CD4-positive, alpha-beta T cell treated with Interferon alpha-2 for 1 hour (primary cell): ENCODE measurements at places on chromosomes 4 and X.

DNA sequence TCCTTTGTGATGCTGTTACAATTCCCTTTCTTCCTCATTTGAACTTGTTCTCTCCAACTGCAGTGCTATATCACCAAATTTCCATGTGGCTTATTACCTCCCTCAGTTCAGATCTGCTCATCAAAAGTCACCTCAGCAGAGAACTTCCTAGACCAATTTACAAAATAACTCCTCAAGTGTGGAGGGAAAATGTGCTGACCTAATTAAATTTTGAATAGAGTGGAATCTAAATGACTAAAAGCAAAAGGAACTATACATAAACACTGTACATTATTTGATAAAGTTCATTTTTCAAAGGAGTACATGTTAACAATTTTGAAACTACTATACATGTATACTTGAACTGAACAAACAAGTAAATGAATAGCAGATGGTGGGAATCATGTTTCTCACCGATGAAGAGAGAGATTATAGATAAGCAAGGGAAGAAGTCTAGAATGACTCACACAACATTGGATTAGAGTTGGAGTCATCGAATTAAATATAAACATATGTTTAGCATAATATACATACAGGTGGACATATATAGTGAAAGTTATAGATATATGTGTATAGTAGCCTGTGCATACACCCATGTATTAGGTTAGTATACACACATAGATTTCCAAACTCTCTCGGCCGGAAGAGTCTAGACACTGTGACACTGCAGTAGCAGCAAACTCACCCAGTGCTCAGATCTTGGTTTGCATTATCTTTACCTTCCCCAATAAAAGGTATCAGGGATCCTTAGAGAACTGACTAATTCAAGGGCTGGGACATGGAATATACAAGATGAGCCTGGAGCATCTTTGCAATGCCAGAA is 318.7 kb downstream of the PCDH18 start:
- no peak for DNase-seq

DNA sequence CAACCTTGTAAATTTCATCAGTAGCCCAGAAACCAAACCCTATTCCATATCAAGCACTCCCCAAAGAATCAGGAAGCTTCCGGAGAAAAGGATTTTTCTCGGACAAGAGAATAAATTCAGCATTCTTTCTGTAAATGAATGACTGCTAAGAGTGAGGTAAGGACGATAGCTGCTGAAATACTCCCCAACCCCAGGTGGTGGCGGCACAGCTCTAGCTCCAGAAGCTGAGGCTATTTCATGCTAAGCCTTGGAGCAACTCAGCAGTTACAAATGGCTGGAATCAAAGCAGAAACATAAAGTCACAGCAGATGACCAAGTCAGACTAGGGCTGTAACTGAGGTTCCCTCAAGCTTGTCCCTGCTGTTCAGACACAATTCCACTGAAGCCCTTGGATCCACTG is 13.9 kb upstream of the PCDH19 start:
- DNase-seq: no peak

GRCh38 chr4:948101-948935 is 16.1 kb downstream of the TMEM175 start:
- no peak for DNase-seq

- no peak for DNase-seq
Observed at GRCh38 chr4:114281164-114281960, 301.9 kb upstream of the ARSJ start.

DNA sequence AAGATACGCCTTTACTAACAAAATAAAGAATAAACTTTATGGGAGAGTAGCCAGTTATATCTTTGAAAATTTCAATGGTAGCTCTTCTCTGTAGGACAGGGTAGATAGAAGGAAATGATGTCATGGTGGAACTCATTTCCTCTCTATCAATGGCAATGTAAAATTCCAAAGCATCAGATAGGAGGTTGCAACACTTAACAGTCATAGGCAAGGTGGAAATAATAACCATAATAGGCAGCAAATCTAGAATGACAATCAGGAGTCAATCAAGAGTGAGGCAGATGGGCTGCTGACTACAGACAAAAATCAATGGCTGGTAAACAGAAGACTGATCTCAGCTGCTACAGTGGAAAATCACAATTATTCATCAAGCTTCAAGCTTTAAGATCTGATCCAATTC is 53.9 kb upstream of the TET2 start:
- DNase-seq: no peak

DNA sequence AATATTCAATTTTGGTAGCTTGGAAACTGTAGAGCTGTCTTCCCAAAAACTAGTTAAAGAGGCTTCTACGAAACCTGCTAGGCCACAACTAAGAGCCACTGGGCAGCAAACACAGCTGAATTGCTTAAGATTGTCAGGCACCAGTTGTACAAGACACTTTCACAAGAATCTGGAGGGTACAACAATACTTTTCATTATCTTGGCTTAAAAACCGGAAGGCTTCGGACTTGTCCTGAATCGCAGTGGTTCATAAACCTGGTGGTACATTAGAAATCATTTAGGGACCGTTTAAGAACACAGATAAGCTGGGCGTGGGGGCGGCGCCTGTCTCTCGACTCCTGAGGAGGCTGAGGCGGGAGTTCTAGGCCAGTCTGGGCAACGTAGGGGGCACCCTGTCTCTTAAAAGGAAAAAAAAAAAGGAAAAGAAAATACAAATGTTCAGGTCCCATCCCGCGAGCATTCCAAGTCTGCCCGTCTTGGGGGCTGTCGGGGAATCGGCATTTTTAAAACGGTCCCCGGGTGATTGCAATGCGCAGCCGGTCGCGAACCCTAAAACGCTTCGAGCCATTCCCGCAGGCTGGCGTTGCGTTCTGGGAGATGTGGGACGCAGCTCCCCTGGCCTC is 763 bp downstream of the PYURF start:
- peak; percentile 29 for DNase-seq

- no peak for DNase-seq
Observed at GRCh38 chr4:48588230-48589097, 98.4 kb downstream of the ZAR1 start.

DNA sequence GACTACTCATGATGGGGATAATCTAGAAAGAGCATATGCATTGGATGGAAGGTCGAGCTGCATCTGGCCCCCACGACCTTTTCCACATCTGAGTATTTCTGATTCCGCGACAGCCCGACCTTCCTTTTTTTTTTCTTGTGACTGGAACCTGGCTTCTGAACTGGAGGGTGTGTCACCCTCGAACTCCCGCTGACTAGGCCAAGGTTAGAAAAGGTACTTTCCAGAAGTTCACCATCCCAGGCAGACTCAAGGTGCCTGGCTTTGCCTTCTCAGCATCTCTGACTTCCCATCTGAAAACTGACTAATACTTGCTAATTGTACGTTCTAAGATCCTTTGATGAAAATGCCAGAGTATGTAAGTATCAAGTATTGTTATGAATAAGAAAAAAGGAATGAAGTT is 49.3 kb upstream of the CD40LG start:
- DNase-seq: peak; percentile 52

DNA sequence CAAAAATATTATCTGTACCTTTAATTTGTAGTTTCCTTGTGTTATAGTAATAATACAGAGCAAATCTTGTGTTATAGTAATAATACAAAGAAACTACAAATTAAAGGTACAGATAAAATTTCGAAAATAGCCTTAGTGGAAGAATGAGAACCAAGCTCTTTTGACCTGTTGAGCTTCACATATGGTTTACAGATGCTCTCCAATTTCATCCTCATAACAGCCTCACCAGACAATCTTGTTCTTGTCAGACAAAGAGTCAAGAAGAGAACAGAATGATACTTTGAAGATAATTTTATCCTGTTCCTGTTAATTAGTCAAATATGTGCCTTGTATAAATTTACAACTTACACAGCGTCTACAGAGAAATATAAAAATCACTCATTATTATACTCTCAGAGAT is 12.8 kb downstream of the ATXN3L start:
- DNase-seq: no peak
